ENCODE measurements at places on chromosomes 5 and 9.

DNA sequence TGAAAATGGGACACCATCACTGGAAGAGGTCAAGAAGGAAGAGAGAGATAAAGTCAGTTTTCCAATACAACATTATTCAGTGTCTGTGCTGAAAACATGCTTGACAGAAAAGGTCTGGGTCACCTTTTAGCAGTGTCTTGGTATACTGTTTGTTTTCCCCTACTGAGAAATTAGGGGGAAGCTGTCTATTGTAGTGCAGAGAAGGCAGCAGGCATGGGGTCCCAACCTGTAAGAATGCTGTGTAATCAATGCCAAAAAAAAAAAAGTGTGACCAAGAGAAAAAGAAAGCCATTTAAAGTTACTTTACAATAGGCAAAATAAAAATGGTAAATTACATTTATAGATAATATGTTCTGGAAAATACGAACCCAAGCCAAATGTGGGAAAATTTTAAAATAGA lies 139.3 kb downstream of the RAB3C start:
- H3K27me3 ChIP-seq, result peaks cover 15% of the 10 kb centered on the region
- no peaks in the 10 kb centered on the region for H3K4me1 ChIP-seq
- no peak overlapping the region for H3K27ac ChIP-seq

DNA sequence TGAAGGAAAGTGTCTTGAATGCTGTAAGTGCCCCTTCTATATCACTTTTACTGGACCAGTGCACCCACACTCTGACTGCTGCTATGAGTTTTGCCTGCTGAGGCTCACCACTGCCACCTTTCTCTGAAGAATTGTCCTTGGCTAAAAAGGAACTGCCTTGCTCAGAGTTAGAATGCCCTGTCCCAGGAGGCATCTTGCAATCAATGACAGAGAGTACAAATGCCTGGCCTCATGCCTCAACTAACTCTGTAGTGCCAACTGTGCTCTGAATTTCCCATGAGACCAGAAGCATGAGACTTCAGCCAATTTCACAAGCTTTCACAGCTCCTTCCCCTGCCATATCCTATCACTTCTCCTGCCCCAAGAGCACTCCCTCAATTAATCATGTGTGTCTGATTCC lies 569.7 kb downstream of the ZNF608 start:
- no peaks in the 10 kb centered on the region for H3K36me3 ChIP-seq
- no peak for DNase-seq
- H3K4me1 ChIP-seq, result no peaks in the 10 kb centered on the region
- H3K27me3 ChIP-seq, result no peaks in the 10 kb centered on the region
- H3K4me3 ChIP-seq, result no peak overlapping the region

GRCh38 chr5:174185506-174185905 lies 140.0 kb downstream of the NSG2 start:
- no peak overlapping the region for H3K4me3 ChIP-seq
- no peak overlapping the region for H3K27ac ChIP-seq
- no peak for DNase-seq
- peaks cover 11% of the 10 kb centered on the region for H3K27me3 ChIP-seq
- H3K36me3 ChIP-seq, result no peaks in the 10 kb centered on the region

DNA sequence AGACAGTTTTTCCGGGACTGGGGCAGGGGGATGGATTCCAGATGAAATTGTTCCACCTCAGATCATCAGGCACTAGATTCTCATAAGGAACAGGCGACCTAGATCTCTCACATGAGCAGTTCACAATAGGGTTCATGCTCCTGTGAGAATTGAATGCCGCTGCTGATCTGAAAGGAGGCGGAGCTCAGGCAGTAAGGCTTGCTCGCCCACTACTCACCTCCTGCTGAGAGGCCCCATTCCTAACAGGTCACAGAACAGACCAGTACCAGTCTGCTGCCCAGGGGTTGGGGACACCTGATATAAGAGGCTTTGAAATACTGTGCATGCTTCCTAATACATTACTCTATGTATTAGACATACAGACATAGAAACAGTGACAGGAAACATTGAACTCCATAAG lies 41.1 kb downstream of the PTPRD start:
- no peaks in the 10 kb centered on the region for H3K27me3 ChIP-seq
- no peak overlapping the region for H3K27ac ChIP-seq
- H3K4me1 ChIP-seq, result no peaks in the 10 kb centered on the region
- DNase-seq, result no peak

DNA sequence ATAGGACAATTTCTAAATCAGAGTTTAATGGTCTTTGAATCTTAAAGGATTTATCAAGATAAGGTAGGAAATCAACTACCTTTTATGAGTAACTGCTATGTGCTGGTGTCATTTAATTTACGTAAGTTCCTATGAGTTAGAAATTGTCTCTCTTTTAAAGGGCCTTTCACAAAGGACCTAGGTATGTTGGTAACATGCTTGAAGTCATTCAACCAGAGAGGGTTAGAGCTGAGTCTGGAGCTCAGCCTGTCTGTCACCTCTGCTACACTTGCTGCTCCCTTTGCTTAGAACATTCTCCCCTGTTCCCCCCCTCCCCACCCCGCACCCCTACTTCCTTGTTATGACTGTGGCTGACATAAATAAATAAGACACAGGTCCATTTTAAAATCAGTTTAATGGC lies 190.3 kb upstream of the SEMA6A start:
- no peak overlapping the region for H3K4me3 ChIP-seq
- peaks cover 13% of the 10 kb centered on the region for H3K27me3 ChIP-seq
- no peaks in the 10 kb centered on the region for H3K36me3 ChIP-seq
- DNase-seq, result no peak

GRCh38 chr5:38339446-38339845 lies 81.1 kb downstream of the EGFLAM start:
- no peaks in the 10 kb centered on the region for H3K4me1 ChIP-seq
- peaks cover 32% of the 10 kb centered on the region for H3K27me3 ChIP-seq
- no peak overlapping the region for H3K27ac ChIP-seq
- H3K36me3 ChIP-seq, result no peaks in the 10 kb centered on the region
- no peak overlapping the region for H3K4me3 ChIP-seq

DNA sequence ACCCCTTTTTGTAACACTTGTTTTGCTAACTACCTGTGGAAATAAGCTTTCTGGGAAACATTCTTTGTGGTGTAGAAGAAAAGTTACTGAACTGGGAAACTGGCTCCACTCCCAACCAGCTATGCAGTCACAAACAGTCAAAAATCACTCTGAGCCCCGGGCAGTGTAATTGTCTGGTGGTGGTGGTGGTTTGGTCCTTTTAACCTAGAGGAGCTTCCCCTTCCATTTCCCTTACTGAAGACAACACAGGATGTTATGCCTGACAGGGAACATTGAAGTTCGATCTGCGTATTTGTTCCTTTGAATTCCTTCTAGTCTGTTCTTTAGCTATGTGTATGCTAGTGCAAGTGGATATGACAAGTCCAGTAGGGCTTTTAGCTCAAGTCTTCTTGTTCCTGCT lies 56.8 kb upstream of the TBCA start:
- no peak overlapping the region for H3K4me3 ChIP-seq
- H3K4me1 ChIP-seq, result no peaks in the 10 kb centered on the region
- peaks cover 41% of the 10 kb centered on the region for H3K27me3 ChIP-seq
- no peak overlapping the region for H3K27ac ChIP-seq
- no peaks in the 10 kb centered on the region for H3K36me3 ChIP-seq
- DNase-seq, result no peak

- peaks cover 36% of the 10 kb centered on the region for H3K4me1 ChIP-seq
- H3K4me3 ChIP-seq, result no peak overlapping the region
- H3K36me3 ChIP-seq, result peaks cover 9% of the 10 kb centered on the region
- peak overlapping the region; percentile 95 for H3K27ac ChIP-seq
- no peaks in the 10 kb centered on the region for H3K27me3 ChIP-seq
Measured at GRCh38 chr5:157290981-157291711, 25.2 kb downstream of the CYFIP2 start.

GRCh38 chr9:25418974-25419373 lies 259.3 kb downstream of the TUSC1 start:
- H3K4me1 ChIP-seq, result no peaks in the 10 kb centered on the region
- DNase-seq, result no peak
- H3K27ac ChIP-seq, result no peak overlapping the region
- no peak overlapping the region for H3K4me3 ChIP-seq
- no peaks in the 10 kb centered on the region for H3K27me3 ChIP-seq

DNA sequence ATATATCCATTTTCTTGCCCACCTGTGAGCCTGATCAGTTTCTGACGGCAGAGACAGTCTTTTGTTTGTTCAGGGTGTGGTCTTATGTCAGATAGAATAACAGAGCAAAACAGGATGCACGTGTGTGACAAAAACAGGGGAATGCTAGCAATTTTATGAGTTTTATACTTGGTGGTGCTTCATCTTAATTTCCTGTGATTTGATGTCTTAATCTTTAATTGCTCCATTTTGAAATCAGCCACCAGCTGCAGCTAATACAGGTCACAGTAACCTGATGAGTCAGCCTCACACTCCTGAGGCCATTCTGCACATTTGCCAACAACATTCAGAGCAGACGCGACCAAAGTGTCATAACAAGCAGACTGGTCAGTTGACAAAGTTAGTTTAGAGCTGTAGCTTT lies 42.3 kb upstream of the JMY start:
- no peaks in the 10 kb centered on the region for H3K36me3 ChIP-seq
- H3K4me3 ChIP-seq, result no peak overlapping the region
- no peak overlapping the region for H3K27ac ChIP-seq
- H3K4me1 ChIP-seq, result peaks cover 2% of the 10 kb centered on the region
- no peak for DNase-seq
- no peaks in the 10 kb centered on the region for H3K27me3 ChIP-seq

- DNase-seq, result no peak
- H3K27ac ChIP-seq, result peak overlapping the region; percentile 19
- no peaks in the 10 kb centered on the region for H3K27me3 ChIP-seq
- peaks cover 10% of the 10 kb centered on the region for H3K36me3 ChIP-seq
- H3K4me3 ChIP-seq, result no peak overlapping the region
Measured at GRCh38 chr5:16600397-16600796, 16.4 kb downstream of the RETREG1 start.

- peaks cover 6% of the 10 kb centered on the region for H3K27me3 ChIP-seq
- no peak overlapping the region for H3K4me3 ChIP-seq
- no peaks in the 10 kb centered on the region for H3K36me3 ChIP-seq
Measured at GRCh38 chr5:112013660-112014059, 256.7 kb upstream of the NREP start.

DNA sequence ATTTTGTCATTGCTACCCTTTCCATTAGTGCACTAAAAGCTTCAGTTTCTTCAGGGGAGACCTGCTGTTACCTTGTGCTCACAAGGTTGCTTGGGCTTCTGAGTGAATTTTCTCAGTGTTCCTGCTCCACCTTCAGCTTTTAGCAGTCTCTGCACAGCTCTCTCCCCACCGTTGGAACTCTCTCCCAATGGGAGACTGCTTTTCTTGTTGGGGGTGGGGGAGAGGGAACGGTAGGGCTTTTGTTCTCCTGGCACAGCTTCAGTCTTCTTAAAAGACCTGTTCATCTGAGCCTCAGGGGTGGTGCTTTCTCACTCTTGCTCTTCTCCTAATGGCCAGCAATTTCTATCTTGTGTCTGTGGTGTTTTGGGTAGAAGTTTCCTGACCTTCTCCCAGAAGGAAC lies 915.7 kb downstream of the EFNA5 start:
- DNase-seq, result no peak
- no peak overlapping the region for H3K27ac ChIP-seq
- H3K4me3 ChIP-seq, result no peak overlapping the region
- no peaks in the 10 kb centered on the region for H3K27me3 ChIP-seq
- H3K4me1 ChIP-seq, result no peaks in the 10 kb centered on the region

DNA sequence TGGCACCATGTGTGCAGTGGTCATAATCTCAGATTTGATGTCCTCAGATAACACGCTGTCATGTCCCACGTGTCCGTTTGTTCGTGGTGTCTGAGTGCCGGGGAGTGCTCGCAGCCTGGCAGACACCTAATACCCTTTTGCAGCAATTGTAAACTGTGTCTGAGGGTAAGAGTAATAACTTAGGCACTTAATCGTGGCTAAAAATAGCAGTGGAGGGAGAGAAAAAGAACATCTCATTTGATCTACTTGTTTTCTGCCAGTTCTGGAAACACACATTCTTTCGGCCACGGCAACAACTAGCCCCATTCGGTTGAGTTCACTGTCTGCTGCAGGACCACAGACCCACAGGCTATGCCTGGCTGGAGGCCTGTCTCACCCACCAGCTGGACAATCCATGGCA lies 16.5 kb downstream of the ADCY2 start:
- H3K36me3 ChIP-seq, result no peaks in the 10 kb centered on the region
- H3K27ac ChIP-seq, result no peak overlapping the region
- no peaks in the 10 kb centered on the region for H3K27me3 ChIP-seq
- no peak for DNase-seq
- H3K4me3 ChIP-seq, result no peak overlapping the region

GRCh38 chr5:108728566-108729241 lies 19.0 kb upstream of the FER start:
- H3K4me1 ChIP-seq, result peaks cover 22% of the 10 kb centered on the region
- peak overlapping the region; percentile 92 for H3K4me3 ChIP-seq
- H3K36me3 ChIP-seq, result peaks cover 5% of the 10 kb centered on the region
- peak; percentile 17 for DNase-seq

DNA sequence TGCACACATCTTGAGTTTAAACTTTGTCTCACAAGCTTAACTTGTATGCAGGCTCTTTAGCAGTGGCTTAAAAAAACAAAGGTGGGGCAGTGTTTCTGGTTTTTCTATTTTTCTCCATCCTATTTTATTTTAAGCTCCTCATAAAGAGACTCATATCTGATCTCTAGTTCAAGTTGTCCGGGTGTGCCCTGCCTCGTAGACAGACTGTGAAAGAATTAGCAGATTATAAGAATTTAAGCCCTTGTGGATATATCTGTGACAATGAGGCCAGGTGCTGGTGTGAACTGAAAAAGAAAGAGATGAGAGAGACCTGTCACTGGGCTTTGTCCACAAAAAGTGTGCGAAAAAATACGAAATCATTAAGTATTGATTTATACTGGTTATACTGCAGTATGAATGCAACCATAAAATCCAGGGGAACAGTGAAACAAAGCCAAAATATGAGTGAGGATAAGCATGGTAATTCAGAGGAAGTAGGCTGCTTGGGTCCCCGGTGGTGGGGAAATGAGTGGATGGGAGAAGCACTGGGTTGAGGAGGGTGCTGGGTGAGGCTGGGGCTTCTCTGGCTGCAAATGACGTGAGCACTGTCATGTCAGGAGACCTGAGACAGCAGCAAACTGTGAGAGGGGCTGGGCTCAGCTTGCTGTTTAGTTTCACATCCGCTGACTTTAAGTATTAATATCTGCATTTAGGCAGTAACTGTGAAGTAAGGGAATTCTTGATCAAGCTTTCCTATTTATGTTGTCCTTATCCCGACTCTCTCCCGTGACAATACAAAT lies 179.7 kb upstream of the ANKRD55 start:
- H3K4me1 ChIP-seq, result peaks cover 24% of the 10 kb centered on the region
- H3K27me3 ChIP-seq, result no peaks in the 10 kb centered on the region
- peaks cover 2% of the 10 kb centered on the region for H3K36me3 ChIP-seq
- DNase-seq, result no peak
- peak overlapping the region; percentile 8 for H3K27ac ChIP-seq

DNA sequence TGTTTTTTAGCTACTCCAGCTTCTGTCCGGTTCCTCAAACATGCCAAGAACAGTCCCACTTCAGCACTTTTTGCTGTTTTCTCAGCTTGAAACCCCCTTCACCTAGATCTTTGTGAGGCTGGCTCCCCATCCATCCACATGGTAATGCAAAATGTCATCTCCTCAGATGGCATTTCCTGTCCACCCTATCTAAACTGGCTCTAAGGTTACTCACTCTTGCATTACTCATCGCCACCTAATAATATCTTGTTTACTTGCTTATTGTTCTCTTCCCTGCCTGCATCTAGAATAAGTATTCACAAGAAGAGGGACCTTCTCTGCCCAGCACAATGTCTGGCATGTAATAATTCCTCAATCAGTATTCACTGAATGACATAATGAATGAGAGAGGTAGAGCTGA lies 220.1 kb downstream of the FAM114A2 start:
- no peak overlapping the region for H3K4me3 ChIP-seq
- peaks cover 6% of the 10 kb centered on the region for H3K27me3 ChIP-seq
- DNase-seq, result no peak
- H3K4me1 ChIP-seq, result no peaks in the 10 kb centered on the region
- no peaks in the 10 kb centered on the region for H3K36me3 ChIP-seq
